ENCODE measurements at places on chromosomes 3 and 15.

- DNase-seq, result no peak
These were observed 3.3 kb downstream of the DPPA2 start for GRCh38 chr3:109313061-109313460.

GRCh38 chr3:56918111-56918568, 116.4 kb upstream of the ARHGEF3 start:
- no peak for DNase-seq

DNA sequence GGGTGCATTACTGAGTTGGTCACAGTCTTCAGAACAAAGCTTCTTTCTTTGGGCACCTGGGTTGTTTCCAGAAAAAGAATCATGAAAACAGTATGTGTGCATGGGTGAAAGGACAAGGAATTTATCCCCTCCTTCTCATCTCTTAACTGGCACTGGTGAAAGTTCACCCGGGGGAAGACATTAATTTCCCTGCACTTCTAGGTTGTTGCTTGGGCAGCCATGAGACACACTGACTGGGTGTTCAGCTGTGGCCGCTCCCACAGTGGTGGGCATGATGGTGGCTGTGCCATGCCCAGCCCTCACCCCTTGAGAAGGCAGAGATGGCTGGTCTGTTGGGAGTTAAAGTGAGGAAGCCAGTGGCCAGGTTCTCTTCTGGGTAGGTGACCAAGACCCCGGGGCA, 16.6 kb upstream of the KY start:
- DNase-seq, result no peak

DNA sequence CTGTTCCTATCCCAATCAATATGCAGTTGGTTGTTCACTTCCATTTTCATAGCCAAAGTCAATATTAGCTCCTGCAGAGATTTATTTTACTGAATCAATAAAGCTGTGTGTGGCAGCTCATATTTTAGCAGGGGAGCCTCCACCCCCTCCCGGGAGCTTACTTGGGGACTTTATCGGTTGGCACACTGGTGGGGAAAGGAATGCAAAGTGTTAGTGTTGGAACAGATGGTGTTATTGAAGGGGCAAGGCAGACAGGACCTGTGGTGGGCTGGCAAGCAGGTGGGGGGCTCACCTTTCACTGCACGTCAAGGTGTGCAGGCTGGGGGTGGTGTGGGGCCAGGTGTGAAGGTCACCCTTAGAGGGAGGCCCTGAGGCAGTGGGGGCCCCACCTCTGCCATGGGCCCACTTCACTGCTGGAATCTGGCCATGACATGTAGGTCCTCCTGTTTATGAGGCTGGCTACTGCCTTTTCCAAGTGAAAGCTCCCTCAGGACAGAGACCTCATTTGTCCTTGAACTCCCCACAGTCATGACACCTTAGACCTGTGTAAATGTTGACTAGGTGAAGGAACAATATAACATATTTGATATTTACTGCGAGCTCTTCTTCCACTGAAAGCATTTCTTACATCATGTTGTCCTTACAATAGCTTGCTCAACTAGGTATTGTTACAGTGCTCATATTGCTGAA, 44.0 kb upstream of the SEC22A start:
- no peak for DNase-seq

GRCh38 chr3:133037436-133037835, 755 bp upstream of the TMEM108 start:
- DNase-seq, result no peak

- DNase-seq, result no peak
These were observed 102.5 kb downstream of the MYH15 start for GRCh38 chr3:108407886-108408285.

GRCh38 chr3:135865085-135865484, 100.4 kb upstream of the PPP2R3A start:
- no peak for DNase-seq

DNA sequence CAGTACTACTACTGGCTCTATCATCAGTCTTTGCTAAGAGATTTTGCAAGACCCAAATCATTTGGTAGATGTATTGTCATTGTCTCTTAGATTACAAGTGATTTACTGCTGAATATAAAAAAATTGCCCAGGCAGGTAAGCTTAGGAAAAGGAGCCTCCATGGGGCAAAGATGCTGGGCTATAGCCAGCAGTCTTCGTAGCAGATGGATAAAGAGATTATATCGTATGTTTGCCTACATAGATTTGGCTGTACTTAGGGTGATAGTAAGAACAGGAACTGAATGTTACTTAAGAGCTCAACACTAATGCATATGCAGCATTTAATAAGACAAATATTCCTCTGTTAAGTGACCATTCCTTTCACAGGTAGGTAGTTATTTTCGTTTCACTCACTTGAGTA, 48.9 kb downstream of the PTPRG start:
- DNase-seq, result no peak

DNA sequence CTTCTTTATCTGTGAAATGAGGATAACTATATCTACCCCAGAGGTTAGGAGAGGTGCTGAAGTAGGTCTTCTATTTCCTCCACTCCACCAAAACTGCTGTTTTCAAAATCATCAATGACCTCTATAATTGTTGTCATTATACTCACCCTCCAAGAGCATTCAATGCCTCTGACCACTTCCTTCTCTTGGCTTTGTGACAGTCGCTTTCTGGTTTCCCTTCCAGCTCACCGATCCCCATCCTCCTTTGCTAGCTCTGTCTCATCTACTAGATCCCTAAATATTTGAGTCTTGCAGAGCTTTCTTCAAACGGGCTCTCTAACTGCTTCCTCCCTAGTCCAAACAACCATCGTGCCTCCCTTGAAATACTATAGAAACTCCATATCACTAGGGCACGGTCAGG, 153.5 kb downstream of the RPLP1 start:
- DNase-seq, result no peak

DNA sequence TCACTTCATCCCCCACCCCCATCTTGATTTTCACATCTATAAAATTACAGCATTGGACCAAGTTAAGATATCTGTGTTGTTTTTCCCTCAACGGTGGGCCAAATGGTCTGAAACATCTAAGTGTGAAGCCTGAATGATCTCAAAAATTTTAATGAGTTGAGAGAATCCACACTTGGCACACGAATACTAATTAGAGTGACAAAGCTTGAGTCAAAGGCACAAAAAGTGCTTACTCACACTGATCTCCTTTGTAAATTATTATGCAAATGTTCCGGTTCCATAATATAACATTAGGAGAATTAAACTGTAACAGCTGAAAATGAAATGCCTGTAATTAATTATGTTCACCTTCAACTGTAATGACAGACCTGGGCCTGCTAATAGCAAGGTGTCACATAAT, 33.6 kb downstream of the GPR176 start:
- no peak for DNase-seq

DNA sequence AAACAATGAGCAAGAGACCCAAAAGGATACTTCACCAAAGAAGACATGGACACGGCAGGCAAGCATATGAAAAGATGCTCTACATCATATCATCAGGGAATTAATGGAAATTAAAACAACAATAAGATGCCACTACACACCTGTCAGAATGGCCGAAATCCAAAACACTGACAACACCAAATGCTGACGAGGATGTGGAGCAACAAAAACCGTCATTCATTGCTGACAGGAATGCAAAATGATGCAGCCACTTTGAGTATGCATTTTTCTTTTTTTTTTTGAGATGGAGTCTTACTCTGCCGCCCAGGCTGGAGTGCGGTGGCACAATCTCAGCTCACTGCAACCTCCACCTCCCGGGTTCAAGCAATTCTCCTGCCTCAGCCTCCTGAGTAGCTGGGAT, 19.0 kb downstream of the EDC3 start:
- no peak for DNase-seq

- DNase-seq, result no peak
These were observed 70.2 kb downstream of the TFG start for GRCh38 chr3:100779480-100779879.

DNA sequence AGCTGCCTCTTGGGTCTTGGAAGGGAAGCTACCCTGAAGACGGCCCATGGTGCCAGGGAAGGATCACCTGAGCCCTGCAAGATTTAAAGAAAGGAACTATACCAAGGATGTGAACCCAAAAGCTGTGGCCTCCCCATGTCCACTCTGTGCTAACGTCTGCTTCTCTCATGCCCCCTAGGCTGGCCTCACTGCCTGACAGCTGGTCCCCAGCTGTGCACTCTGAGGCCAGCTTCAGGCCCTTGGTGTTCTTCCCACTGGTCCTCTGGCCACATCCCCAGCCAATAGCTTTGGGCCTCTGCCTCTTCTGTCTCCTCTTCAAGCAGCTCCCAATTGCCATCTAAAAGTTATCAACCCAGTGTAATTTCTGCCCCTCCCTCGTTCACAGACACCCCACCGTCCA, 5.2 kb upstream of the LRRK1 start:
- no peak for DNase-seq

DNA sequence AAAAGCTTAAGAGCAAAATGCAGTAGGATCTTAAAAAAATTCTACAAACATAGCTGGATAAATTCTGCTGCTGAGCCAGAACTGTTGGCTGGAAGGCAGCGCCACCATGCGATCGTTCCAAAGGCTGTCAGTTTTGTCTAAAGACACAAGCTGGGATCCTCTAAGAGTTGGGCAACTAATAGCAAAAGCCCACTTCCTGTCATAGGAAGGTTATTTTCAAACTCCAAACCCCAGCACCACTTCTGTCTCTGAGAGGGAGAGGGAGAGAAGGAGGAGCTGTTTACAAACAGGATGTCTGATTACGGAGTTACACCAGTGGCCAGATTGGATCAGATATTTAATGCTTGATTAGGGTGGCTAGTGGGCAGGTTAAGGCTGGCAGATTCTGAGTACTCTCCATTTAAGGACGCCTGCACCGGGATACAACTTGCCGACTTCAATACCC, 44.0 kb downstream of the EIF4E3 start:
- DNase-seq, result no peak

DNA sequence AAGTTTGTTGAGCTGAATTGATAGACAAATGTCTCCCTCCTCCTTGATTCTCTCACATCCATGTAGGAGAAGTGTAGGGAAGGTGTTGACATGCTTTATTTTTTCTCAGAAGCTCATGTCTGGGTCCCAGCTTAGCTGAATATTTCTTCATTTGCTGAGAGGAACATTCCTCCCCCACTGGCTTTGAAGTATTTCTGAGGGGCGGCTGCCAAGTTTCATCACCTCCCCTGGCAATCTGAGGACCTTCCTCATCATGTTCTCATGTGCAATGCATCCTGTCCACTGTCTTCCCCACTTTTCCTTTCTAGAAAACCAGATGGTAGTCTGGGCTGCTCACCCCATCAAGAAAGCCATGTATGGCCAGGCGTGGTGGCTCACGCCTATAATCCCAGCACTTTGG, 168.9 kb upstream of the RGMA start:
- no peak for DNase-seq

GRCh38 chr3:158672215-158673176, at the start of gene LXN:
TSS of gene LXN (minus strand) at chr3:158672648. CDS start at chr3:158672478, 170 bp downstream.
- DNase-seq, result peak; percentile 48

DNA sequence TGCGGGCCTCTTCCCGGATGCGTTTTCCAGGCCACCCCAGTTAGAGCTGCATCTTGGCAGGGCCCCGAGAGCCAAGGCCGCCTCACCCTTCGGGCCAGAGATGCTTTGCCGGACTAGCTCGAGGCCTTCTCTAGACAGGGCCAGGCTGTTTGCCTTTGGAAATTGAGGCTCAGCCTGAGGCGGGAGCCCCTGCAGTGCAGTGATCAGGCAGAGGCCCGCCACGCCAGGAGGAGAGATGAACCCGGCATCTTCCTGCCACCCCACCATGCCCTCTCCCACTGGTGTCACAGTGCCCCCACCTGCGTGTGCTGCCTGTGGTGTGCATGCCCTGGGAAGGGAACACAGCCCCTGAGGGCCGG, 8.9 kb upstream of the ROPN1B start:
- DNase-seq, result no peak

DNA sequence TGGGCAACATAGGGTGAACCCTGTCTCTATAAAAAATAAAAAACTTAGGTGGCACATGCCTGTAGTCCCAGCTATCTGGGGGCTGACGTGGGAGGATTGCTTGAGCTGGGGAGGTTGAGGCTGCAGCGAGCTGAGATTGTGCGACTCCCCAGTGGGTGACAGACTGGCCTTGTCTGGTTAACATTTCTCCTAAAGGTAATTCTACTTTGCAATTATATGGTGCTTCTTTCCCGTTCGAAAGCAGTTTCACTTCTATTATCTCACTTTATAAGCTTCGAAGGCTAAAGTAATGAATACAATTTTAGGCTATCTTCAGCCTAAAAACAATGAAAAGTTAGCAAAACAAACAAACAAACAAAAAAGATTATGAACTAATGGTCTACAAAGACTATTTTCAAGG, 35.3 kb downstream of the COMMD2 start:
- no peak for DNase-seq

DNA sequence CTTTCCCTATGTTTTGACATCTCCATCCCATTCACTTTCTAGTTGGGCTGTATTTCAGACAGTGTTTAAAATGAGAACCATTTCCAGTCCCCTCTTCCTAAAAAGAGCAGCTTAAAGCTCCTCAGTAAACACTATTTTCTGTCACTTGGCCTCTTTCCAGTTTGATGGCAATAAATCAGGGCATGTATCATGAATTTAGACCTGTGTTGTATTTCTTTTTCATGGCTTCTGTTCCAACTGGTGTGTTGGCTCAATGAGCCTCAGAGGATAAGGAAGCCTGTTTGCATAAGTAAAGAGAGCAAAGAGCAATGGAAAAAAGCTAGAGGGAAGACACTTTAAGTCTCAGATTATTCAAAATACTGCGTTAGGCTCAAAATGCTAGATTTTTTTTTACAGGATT, 7.2 kb downstream of the CCDC80 start:
- DNase-seq, result no peak

- no peak for DNase-seq
These were observed 41.1 kb upstream of the CTSH start for GRCh38 chr15:78985859-78986475.

- no peak for DNase-seq
These were observed 75.2 kb downstream of the LIPC start for GRCh38 chr15:58506783-58507668.

GRCh38 chr3:6062261-6063187, 798.4 kb upstream of the GRM7 start:
- DNase-seq, result no peak

DNA sequence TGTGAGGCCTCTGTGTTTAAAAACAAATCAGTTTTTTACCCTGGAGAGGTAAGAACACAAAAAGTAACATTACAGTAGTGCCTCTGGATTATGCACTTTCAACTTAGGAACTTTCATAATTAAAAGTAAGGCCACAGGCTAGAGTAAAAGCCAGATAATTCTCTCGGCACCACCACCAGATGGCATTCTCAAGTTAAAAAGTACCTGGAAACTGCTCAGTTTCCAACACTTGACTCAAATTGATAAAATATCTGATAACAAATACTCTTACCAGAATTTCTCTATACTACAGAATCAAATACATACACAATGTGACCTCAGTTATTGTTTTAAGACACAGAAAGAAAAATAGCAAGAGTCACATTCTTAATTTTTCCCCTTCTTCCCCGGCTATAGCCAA, 19.9 kb downstream of the SPICE1 start:
- DNase-seq, result peak; percentile 18
